ENCODE measurements at places on chromosomes 6 and 20.

DNA sequence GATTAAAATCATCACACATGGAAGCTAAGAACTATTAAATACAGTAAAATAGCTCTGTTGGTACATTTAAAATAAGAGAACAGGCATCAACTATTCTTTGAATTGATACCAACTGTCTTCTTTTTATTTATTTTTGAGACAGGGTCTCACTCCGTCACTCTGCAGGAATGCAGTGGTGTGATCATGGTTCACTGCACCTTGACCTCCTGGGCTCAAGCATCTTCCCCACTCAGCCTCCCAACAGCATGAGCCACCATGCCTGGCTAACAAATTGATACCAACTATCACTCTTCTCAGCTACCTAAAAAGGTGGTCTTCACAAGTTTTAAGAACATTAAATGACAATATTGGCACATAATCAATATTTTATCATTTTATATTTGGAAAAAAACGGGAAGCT, 7.8 kb upstream of the PNISR start:
- DNase-seq, result no peak

DNA sequence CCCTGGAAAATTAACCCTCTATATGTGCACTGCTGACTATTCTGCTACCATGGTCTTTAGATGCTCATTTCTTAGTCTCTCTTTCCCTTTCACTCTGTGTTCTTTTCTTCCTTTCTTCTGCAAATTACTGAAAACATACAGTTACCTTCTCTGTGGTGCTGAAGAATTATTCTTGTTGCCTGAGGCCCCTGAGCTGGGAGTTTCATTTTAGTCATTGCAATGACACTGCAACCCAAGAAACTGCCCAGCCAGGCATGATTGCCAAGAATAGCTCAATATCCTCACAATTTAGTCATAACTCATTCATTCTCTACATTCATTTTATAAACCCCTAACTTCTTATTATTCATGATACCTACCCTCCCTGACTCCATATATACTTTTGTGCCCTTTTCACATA, 245.8 kb upstream of the RAB32 start:
- DNase-seq, result no peak

DNA sequence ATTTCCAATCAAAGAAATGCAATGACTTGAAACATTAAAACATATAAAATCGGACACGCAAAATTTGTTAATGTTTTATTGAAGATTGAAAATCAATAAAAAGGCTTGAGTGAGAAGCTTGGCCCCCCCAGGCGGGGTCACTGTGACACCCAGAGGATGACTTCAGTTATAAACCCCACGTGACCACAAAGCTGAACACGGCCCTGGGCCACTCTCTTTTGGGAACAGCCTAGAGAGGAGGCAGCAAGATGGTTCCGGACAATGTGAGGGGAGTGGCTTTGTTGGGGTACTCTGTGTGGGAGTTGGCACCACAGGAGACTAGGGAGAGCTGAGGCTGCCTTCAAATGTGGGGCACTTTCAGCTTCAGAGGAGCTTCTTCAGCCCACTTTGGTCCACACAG, 172.5 kb downstream of the LRFN2 start:
- no peak for DNase-seq

DNA sequence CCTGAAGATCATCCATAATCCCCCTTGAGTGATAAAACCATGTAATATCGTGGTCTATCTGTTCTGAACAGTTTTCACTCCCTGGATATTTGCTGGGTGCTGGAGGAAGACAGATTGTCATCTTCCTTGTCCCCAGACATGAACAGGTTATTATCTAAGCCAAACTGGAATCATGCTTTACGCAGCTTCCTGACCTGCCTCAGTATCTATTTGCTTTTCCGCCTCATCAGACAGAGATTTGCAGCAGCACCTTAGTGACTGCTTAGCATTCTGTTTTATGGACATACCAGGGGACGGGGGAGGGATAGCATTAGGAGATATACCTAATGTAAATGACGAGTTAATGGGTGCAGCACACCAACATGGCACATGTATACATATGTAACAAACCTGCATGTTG, 124.6 kb downstream of the SLC23A2 start:
- DNase-seq, result no peak

DNA sequence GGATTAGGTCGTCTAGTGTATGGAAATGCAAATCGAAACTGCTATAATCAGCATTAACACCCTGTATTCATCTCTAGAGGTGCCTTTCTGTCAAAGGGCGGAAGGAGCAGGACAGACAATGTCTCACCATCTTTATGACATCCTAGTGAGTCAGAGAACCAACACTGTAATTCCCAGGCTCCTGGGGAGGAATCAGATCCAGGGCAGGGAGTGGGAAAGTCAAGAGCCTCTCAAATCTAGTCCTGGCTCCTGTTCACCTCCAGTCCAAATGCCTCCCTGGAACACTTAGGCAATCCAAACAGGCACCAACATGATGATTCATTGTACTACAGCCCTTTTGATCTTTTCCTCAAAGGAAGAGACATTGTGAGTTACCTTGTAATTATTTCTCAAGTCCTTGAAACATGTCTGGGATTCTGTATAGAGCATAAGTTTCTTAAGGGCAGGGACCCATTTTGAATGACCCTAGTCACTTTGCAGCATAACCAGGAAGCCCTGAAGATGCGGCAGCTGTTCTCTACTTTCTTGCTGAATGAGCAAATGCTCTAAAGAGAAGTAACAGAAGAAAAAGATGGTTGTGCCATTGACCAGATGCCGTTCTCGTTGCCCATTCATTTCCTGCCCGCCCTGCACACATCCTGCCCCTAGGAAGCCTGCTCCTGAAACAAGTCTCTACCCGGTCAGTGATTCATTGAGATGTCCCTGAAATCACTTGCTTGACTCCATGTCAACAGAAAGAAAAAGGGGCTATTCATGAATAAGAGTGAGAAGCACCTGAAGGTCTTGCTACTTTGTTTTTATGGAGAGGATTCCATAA, 112.8 kb upstream of the JARID2 start:
- DNase-seq, result no peak

DNA sequence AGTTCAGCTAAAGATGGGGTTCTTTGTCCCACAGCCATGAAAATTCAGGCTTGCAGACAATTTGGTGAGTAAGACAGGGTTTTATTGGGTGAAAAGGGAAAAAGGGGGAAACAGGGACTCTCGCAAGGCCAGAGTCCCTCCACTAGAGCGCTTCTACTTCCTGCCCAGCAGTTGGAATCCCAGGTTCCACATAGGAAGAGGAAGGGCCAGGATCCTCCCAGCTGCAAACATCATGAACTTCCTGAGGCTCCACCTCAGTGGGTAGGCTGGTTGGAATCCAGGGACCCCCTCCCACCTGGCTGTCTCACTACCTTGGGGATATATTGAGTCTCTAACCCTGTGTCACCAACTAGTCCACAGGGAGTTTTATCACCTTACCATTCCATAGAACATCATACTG, 39.5 kb upstream of the PRSS16 start:
- DNase-seq, result no peak

- DNase-seq, result no peak
Observed at GRCh38 chr6:157896932-157897331, 73.9 kb downstream of the SNX9 start.

DNA sequence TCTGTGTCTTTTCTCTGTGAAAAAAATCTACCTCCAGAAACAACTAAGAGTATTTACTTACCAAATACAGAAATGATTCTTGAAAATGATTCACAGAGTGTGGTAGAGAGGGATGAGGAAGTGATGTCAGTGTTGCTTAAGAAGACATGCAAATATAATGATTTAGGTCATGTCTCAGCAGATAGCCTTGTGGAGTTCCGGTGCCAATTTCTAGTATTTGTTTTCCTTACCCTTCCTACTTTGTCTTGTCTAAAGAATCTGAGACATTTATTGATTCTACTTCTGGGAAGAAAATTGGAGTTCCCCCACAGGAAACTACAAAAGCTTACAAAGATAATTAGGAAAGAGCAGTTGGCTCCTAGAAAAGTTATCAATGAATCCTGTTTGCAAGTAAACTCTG, 68.8 kb downstream of the GJA1 start:
- no peak for DNase-seq

GRCh38 chr6:68069921-68070710, 565.0 kb upstream of the ADGRB3 start:
- no peak for DNase-seq

DNA sequence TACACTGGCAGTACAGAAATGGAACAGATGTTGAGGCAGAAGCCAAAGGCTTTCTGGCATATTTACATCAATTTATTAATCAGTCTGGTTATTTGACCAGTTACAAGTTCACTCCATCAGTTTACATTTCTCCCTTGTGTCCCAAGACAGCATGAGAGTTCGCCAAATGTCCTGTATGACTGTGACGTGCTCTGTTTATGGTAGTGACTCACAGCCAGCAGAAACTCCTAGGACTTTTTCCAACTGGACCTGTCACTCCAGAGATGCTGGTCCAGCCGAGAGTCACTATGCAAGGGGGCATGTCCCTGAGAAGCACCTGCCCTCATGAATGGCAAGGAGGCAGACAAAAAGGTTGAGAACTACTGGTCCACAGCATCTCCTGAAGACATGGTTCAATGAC, 160.0 kb downstream of the LRFN2 start:
- DNase-seq, result no peak

GRCh38 chr6:153208706-153209105, 77.6 kb upstream of the RGS17 start:
- no peak for DNase-seq

DNA sequence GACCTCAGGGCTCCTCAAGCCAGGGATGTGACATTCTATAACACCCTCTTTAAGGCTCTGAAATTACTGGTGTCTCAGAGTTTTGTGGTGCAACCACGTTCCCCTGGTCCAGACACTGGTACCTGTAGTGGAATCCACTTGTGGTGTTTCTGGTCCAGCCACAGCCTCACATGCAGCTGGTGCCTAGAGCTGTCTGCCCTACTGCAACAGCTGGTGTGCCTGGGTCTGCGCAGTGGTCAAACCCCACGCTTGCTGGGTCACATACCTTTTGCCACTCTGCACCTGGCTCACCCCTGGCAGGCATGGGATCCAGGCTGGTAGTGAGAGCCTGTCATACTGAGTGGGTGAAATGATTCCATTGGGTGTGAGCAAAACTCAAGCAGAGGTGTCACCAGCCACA, 1230.2 kb upstream of the EYS start:
- no peak for DNase-seq

GRCh38 chr20:4256874-4257273, 241.5 kb upstream of the RNF24 start:
- no peak for DNase-seq

- DNase-seq, result no peak
Observed at GRCh38 chr6:33762713-33763112, 16.0 kb upstream of the IP6K3 start.

GRCh38 chr20:59001449-59002171, 5.4 kb downstream of the CTSZ start:
- no peak for DNase-seq

GRCh38 chr20:23257848-23258746, 92.5 kb upstream of the NXT1 start:
- DNase-seq, result no peak

- peak; percentile 12 for DNase-seq
Observed at GRCh38 chr6:144659202-144660182, 374.4 kb downstream of the UTRN start.

DNA sequence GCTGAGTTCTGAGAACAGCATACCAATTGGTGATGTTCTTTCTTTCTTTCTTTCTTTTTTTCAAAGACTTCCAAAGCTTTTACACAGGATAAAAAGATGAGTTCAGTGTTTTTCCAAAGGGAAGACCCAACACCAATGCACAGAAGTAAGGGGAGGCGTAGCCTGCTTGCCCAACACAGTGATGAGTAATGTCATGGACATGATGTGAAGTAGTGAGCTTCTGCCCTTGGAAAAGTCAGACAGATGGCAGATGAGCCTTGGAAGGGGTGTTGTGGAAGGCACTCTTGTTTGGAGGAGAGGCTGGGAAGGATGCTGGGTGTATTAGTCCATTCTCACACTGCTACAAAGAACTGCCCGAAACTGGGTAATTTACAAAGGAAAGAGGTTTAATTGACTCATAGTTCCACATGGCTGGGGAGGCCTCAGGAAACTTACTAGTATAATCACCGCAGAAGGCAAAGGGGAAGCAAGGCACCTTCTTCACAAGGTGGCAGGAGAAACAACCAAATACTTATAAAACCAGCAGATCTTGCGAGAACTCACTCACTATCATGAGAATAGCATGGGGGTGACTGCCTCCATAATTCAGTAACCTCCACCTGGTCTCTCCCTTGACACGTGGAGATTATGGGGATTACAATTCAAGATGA, 12.6 kb downstream of the LRP11 start:
- DNase-seq, result no peak

DNA sequence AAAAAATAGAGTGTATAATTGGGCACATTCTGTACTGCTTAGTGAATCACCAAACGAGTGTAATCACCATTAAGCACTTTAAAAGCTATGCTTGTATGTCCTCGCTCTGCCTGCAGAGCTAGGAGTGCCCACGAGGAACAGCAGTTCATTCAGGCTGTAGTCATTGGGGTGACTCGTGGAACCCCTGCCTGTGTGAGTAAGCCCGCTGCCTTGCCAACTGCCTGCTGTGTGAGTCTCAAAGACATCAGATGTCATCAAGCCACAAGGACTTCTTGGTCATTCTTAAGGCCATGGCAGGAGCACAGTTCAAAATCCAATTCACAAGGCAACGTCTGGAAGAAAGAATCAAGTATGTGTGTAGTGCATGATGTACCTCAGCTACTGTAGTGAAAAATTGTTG, 60.4 kb downstream of the FOXO3 start:
- DNase-seq, result no peak

- DNase-seq, result no peak
Observed at GRCh38 chr6:34236131-34236442, 586 bp upstream of the HMGA1 start.
